ENCODE measurements at places on chromosomes 1 and 21. TPM values are rescaled to one million over a fixed set of nuclear protein-coding genes. Genes with fewer than 3 reads are reported as not detected.

DNA sequence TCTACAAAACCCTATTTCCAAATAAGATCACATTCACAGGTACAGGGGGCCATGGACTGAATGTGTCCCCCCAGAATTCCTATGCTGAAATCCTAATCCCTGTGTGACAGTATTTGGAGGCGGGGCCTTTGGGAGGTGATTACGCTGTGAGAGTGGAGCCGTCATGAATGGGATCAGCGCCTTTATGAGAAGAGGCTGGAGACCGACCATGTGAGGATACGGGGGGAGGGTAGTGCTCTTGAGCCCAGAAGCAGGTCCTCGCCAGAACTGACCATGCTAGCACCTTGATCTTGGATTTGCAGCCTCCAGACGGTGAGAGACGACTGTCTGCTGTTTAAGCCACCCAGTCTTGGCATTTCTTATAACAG lies 23.8 kb upstream of the KIF26B start:
- DNase-seq: no peak

- no peak for DNase-seq
Observed at GRCh38 chr1:39981945-39982344, 27.0 kb downstream of the MFSD2A start.

- no peak for DNase-seq
Observed at GRCh38 chr1:39690225-39690624, 1.0 kb downstream of the HPCAL4 start.

DNA sequence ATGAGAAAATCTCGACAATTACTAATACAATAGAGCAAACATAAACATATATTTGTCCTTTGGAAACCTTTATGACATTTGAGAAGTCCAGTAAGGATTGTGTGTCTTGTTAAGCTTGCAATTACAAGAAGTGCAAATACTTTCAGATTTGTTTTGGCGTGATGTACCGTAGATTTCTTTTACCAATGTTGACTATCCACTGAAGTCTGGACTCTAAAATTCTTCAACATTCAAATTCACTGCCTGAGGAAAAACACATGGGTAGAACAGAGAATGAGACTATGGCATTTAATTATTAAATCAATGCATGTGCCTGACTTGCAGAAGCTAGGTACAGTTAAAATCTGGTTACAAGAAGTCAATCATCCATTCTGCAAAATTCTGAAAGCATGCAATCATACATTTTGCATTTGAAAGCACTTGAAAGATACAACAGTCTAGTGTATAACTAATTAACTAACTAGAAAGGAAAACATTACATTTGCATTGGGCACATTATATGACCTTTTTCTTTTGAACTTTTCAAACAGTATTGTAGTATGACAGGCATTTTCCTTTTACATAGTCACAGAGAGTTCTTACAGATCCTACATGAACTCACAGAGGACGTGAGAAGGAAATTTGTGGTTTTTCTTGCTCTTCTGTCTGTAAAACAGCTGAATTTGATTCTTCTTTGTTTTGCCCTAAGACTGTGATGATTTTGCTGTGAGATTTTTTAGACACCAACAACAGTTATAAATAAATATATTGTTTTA lies 511.1 kb upstream of the ADGRL4 start:
- no peak for DNase-seq

- no peak for DNase-seq
Observed at GRCh38 chr1:14850563-14850962, 252.1 kb downstream of the KAZN start.

GRCh38 chr21:26846036-26846931 lies 1.1 kb upstream of the ADAMTS1 start:
- peak; percentile 60 for DNase-seq

DNA sequence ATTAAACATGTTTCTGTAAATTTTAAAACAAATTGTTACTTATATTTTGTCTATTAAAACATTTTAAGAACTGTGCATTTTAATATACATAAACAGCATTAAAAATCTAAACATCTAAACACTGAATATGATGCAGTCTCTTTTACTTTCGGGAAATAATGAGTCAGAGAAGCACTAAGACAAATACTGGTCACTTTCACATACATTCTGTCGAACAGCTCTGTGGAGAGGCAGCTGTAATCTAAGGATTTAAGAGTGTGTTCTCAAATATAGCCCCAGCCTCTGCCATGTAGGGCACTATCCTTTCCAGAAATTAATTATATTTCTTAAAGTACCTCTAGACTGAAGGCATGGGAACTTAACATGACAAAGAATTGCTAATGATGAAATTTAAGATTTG lies 89.6 kb upstream of the PTGFR start:
- no peak for DNase-seq

- DNase-seq: no peak
Observed at GRCh38 chr1:94514095-94514727, 27.3 kb downstream of the F3 start.

DNA sequence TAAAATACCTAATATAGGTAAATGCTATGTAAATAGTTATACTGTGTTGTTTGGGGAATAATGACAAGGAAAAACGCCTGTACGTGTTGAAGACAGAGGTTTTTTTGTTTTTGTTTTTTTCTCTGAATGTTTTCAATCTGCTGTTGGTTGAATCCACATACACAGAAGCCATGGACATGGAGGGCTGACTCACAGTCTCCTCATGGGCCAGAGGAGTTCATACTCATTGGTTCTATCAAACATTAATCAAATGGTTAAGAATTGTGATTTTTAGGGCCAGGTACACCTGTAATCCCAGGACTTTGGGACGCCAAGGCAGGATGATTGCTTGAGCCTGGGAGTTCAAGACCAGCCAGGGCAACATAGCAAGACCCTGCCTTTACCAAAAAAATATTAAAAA lies 20.5 kb downstream of the MIER1 start:
- no peak for DNase-seq

DNA sequence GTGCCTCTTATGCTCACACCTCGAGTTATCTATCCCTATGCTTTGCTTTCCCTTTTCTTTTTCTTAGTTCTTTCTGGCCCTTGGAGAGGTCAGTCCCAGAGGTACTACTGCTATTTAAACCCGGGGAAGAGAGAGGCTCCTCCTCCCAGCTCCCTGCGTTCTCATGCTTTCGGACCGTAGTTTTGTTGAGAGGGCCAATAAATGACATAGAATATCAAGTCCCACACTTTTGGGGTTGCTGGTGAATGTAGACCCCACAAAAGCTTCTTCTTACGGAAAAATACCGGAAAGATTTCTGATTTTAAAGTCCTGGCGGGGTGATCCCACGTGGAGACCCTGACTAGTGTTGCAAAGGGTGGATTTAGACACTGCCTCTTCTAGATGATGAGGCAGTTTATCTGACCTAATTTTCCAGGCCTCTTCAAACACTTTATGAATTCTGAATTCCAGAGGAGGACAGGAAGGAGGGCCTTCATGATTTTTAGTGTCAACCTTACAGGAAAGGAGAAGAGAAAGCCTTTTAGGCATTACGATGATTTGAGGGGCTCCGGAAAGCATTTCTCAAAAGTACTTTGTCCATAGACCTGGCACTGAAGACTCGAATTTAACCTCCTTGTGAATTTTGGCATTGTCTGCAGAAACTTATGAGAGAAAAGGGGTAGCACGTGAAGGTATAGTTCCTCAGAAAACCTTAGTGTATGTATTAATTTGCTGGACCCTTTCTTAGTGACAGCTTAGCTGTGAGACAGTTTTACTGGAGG lies 694 bp downstream of the TMEM167B start:
- no peak for DNase-seq

DNA sequence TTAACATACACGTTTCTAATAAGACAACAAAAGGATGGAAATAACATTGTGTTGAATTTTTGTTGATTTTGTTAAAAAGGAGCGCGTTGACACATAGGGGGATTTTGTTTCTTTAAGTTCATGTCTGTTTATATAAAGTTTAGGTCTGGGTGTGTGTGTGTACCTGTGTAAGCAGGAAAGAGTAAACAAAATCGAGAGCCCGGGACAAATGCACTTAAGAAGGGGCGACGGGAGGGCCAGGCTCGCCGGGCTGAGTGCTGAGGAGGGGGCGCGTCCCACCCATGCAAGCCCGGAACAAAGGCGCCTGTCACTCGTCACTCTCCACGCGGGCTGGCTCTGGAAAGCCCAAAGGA lies 28.8 kb upstream of the TRIM17 start:
- no peak for DNase-seq

- no peak for DNase-seq
Observed at GRCh38 chr1:41939194-41939593, 20.5 kb upstream of the HIVEP3 start.

- no peak for DNase-seq
Observed at GRCh38 chr1:87220993-87221392, 107.7 kb upstream of the LMO4 start.

GRCh38 chr1:15195420-15196052 lies 42.0 kb downstream of the TMEM51 start:
- no peak for DNase-seq

- no peak for DNase-seq
Observed at GRCh38 chr1:1835546-1835945, 55.3 kb downstream of the GNB1 start.

- peak; percentile 48 for DNase-seq
Observed at GRCh38 chr1:210143465-210144062, 89.0 kb upstream of the SERTAD4 start.

DNA sequence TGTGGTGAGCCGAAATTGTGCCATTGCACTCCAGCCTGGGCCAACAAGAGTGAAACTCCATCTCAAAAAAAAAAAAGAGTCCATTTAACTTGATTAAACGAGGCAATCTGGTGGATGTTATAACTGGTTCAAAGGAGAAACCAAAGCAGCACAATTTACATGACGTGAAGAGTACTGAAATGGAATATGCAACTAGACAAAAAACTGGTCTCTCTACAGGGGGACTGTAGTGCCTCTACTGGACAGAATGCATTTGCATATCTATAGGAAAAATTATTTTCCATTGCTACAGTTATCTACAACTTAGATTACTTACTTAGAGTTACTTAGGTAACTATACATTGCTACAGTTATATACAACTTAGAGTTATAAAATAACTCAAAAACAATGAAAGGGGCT lies 2.7 kb upstream of the CAPN2 start:
- DNase-seq: no peak

DNA sequence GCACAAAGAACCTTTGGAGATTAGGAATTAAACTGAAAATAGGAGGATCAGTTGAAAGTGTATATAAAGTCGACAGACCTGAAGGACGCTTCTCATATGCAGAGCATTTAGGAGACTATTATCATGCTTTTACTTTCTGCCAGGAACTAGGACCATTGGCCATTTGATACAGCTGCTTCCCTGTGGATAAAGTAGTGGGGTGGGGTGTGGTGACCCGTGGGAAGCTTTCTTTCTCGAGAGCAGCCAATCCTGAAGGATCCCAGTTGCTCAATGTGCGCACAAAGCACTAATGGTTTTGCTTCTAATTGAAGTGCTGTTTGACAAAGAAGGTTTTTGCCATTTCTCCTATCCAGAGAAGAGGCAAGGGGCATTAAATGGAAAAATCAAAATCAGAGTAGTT lies 14.9 kb upstream of the CD55 start:
- no peak for DNase-seq

DNA sequence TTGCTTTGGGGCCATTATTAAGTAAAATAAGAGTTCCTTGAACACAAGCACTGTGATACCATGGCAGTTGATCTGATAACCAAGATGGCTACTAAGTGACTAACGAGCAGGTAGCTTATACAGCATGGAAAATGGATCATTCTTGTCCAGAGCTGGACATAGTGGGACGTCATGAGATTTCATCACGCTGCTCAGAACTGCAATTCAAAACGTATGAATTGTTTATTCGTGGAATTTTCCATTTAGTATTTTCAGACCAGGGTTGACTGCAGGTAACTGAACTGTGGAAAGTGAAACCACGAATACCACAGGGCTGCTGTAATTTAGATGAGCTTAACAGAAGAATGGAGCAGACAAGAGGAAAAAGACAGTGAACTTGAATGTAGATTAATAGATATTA lies 38.9 kb downstream of the CCDC18 start:
- no peak for DNase-seq

DNA sequence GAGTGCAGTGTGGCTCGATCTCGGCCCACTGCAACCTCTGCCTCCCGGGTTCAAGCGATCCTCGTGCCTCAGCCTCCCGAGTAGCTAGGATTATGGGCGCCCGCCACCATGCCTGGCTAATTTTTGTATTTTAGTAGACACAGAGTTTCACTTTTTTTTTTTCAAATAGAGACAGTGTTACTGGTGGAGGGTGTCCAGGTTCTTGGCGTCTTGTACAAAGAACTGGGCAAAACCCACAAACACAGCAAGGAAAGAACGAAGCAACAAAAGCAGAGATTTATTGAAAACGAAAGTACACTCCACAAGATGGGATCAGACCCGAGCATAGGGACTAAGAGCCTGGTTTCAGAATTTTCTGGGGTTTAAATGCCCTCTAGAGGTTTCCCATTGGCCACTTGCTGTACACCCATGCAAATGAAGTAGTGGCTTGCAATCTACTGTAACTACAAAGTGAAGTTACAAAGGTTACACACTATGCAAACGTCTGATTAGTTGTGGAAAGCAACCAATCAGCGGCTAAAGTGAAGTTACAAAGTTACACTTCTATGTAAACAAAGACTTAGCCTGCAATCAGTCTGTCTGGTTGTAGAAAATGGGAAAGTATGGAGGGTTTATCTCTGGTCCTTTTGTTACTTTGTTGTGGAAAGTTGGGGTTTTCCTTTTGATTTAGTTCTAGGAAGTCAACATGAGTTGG lies 199.1 kb downstream of the DYRK1A start:
- no peak for DNase-seq

DNA sequence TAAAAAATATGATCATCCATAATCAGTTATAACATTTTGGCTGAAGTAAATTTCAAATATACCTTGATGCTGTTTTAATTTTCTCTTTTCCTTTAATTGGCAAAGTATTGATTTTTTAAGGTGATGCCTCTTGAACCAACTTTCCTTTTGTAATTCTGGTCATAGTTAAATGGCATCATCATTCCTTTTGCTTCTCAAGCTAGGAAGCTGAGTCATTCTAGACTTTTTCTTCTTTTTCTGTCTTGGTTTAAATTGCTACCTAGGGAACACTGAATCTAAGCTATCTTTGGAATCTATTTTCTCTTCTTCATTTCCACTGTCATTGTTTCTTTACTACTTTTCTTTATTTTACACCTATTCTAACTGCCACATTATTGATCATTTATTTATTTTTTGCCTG lies 162.7 kb downstream of the HMCN1 start:
- DNase-seq: no peak

DNA sequence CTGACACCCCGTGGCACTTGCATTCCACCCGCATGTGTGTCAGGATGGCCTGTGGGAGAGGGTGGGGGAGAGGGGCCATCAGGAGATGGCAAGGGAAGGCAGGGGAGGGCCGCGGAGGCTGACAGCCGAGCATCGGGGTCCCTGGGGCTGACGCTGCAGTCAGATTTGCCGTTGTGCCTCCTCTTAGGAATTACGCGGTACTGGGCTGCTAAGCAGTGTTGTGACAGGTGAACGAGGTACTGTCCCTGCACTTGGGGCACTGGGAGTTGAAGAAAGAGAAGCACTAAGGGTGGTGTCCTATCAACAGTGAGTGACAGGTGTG lies 22.5 kb downstream of the WNT4 start:
- no peak for DNase-seq

RHOU gene
- total RNA-seq: 39.8 TPM

TMEM269 gene
- total RNA-seq: 0.98 TPM

OR6K3 gene
- total RNA-seq: not detected

CD53 gene
- not detected for total RNA-seq

MAP3K7CL gene
- total RNA-seq: 0.34 TPM

C1orf53 gene
- total RNA-seq: 4.3 TPM

TINAGL1 gene
- 212 TPM for total RNA-seq

PGD gene
- 167 TPM for total RNA-seq

OR2T11 gene
- total RNA-seq: not detected

LCE3D gene
- not detected for total RNA-seq

C1orf94 gene
- not detected for total RNA-seq

WARS2 gene
- total RNA-seq: 19.1 TPM

LCA5L gene
- 0.86 TPM for total RNA-seq

FPGT gene
- total RNA-seq: 13.1 TPM

PWP2 gene
- 7.5 TPM for total RNA-seq

TP73 gene
- 1.4 TPM for total RNA-seq
